Forelimb muscle (tissue), 1 donor: ENCODE measurements at places on chromosomes 1 and 21.

GRCh38 chr1:8718850-8719361 lies 98.5 kb downstream of the RERE start:
- no peak for DNase-seq

DNA sequence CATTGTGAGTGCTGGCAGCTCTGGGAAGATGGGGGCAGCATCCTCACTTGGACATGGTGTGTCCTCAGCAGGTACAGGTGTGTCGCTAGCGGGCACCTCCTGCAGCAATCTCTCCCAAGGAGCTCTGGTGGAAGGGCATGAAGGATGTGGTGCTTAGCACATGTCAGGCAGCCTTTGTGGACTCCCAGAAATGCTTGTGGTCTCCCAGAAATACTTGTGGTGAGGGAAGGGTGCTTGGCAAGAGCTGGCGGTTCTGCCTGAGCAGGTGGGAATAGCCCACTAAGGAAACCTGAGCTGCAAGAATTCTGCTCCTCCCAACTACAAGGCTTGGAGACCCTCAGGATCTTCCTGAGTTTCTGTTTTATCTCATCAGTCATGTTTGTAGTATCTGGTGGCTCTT lies 371.6 kb downstream of the PRDM2 start:
- no peak for DNase-seq

GRCh38 chr1:193190096-193190744 lies 3.8 kb upstream of the B3GALT2 start:
- DNase-seq: no peak

- no peak for DNase-seq
These were observed 7.9 kb downstream of the ATP5IF1 start for GRCh38 chr1:28243685-28244311.

- DNase-seq: no peak
These were observed 20.0 kb upstream of the DISP1 start for GRCh38 chr1:222794656-222795474.

GRCh38 chr1:232463225-232463624 lies 166.7 kb downstream of the SIPA1L2 start:
- no peak for DNase-seq

GRCh38 chr1:212728606-212729005 lies 29.0 kb upstream of the BATF3 start:
- no peak for DNase-seq

DNA sequence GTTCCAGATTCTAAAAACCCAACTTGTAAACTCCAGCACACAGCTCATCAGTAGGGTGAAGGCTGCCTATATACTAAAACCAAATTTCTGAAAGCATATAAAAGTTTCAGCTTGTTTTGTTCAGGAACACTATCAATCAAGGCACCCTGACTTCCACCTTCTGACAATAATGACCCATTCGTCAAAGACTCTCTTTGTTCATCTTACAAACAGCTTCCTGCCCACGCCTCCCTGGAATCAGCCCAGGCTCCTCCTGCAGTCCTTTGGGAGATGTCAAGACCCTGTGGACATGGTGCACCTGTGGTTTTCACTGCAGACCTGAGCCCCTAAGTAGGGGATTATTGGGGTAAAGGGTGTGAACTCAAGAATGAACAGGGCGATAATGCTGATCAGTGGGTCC lies 178.9 kb upstream of the CAMK1G start:
- DNase-seq: no peak

DNA sequence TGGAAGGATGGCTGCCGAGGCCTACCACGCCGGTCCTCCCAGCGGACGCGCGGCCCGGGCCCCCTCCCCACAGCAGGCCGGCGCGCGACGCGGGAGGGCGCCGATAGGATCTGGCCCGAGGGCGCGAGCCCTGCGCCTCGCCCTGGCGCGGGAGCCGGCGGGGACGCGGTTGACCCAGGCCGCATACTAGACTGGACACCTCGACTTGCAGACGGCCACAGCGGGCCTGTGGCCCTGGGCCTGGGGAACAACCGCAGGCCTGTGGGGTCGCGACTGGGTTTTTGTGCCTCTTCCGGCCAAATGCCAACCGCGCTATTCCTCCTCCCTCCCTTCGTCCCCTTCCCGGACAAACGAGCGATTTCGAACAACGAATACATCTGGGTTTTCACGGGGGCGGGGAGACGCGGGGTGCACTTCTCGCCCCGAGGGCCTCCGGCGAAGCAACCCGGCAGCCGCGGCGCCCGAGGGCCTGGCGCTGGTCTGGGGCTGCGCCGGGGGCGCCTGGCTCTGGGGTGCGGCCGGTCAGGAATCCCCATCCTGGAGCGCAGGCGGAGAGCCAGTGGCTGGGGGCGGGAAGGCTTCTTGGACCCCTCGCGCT lies 2.4 kb downstream of the NHLH2 start:
- DNase-seq: no peak

DNA sequence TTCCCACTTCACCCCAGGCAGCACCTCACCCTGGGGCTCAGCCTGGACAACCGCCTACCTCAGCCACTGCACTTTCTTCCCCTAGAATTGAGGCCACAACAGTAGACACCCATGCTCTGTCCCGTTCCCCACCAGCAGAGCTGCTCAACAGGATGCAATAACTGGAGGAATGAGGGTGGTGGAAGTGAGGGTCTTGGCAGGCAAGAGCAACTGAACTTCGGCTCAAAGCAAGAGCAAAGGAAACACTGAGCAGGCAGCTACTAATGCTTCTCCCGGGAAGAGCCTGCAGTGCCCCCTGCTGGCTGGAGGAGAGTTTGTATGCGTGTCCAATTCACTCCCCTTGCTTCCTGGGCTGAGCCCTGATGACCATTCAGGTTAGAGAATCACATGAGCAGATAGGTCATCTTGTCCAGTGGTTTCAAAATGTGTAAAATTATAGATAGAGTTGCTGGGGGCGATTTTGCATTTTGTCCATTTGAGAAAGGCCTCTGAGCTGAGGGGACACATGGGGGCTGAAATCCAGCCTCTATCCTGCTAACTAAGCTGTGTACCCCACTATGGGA lies 13.9 kb downstream of the NT5C1A start:
- no peak for DNase-seq

DNA sequence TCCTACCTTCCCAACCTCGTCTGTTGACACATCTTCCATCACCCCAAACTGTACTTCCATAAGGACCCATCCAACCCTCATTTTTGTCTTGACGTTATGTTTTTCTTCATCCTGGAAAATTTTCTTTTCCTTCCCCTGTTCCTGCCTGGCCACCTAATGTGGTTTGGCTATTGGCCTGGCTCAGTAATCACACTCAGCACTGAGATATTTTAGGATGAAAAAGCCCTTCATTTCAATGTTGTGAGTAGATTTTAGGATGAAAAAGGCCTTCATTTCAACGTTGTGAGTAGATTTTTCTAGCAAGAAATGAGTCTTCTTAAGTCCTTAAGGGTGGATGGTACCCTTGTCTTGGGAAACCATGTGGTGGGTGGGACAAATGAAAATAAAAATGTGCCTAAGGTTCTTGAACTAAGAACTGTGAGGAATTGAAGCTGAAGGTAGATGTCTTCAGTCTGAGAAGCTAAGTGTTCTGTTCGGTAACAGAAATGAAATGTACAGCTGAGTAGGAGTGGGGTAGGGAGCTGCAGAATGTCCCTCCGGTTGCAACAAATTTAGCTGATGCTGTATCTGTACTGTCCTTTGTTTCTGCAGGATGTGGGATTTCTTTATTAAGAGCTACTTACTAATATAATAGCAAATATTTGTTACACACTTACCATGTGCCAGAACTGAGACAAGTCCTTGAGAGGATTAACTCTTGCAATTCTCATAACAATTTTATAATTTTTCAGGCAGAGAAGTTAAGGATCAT lies 36.1 kb downstream of the DNTTIP2 start:
- no peak for DNase-seq

DNA sequence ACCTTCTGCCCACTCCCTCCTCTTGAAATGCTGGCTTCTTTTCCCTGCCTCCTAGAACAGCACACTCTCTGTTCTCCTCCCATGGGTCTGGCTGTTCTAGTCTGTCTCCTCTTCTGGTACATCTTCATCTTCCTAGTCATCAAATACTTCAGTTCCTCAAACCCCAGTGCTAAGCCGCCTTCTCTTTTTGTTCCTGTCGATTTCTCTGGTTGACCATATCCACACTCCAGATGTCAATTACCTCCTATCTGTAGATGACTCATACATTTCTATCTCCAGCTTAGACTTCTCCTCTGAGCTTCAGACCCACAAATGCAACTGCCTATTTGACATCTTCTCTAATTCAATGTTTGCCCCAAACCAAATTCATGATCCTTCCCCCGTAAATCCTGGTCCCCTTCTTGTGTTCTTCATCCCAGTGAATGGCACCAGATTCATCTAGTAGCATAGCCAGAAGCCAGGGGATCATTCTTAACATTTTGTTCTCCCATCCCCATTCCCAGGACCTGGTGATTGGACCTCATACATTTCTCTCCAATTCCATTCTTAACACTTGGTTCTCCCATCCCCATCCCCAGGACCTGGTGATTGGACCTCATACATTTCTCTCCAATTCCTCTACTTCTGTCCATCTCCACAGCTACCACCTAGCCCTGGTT lies 35.9 kb downstream of the USP24 start:
- DNase-seq: no peak

GRCh38 chr1:45814776-45815175 lies 11.4 kb downstream of the MAST2 start:
- DNase-seq: no peak

DNA sequence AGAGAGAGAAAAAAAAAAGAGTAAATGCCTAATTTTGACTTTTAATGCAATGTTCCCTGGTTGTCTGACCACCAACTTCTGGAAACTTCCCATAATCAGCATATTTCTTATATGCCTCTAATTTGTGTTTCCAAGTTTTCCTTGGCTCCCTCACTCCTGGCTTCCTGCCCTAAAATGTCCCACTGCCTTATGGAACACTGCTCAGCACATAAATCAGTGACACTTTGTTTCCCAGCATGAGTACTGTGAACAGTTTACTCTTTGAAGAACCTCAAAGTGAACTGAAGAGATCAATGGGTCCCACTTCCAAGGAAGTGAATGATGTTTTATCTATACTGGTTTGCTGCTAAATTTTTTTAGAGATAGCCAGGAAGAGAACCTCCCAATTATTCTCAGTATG lies 271.3 kb upstream of the PRMT6 start:
- no peak for DNase-seq

- no peak for DNase-seq
These were observed 191.6 kb downstream of the HUNK start for GRCh38 chr21:32064281-32064910.

GRCh38 chr21:32494934-32495709 lies 82.6 kb downstream of the EVA1C start:
- DNase-seq: no peak

GRCh38 chr1:229759037-229759435 lies 133.0 kb downstream of the URB2 start:
- no peak for DNase-seq

DNA sequence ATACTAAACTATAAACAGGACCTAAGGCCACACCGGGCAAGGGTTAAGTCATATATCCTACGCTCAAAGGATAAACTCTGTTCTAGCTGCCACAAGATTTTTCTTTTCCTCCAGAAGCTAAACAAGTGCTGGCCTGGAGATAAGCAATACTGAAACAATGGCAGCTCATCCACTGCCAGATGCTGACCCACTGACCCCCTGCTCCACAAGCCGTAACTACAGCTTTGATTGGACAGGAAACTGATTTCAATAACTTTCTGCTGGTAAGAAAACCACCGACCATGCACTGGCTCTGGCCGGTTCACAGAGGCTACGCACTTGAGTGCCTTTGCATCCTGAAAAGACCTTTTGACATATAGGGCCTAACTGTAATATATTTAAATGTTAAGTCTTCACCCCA lies 51.3 kb upstream of the PLA2G2C start:
- no peak for DNase-seq

DNA sequence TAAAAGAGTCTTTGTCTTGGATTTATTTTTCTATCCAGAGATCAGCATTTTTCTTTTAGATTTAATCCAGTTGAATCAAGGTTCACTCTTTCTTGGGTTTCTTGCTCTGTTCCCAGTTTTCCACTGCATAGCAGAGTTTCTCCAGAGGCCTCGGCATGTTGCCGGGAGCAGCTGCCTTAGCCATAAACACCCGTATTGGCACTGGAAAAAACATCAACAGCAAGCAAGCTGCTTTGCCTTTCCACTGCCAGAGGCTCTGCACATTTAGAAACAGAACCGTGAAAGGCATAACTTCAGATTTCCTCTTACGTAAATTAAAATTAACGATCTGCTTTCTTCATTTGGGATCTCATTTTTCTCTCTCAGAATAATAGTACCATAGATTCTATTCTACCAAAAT lies 181.8 kb upstream of the L1TD1 start:
- peak; percentile 70 for DNase-seq

DNA sequence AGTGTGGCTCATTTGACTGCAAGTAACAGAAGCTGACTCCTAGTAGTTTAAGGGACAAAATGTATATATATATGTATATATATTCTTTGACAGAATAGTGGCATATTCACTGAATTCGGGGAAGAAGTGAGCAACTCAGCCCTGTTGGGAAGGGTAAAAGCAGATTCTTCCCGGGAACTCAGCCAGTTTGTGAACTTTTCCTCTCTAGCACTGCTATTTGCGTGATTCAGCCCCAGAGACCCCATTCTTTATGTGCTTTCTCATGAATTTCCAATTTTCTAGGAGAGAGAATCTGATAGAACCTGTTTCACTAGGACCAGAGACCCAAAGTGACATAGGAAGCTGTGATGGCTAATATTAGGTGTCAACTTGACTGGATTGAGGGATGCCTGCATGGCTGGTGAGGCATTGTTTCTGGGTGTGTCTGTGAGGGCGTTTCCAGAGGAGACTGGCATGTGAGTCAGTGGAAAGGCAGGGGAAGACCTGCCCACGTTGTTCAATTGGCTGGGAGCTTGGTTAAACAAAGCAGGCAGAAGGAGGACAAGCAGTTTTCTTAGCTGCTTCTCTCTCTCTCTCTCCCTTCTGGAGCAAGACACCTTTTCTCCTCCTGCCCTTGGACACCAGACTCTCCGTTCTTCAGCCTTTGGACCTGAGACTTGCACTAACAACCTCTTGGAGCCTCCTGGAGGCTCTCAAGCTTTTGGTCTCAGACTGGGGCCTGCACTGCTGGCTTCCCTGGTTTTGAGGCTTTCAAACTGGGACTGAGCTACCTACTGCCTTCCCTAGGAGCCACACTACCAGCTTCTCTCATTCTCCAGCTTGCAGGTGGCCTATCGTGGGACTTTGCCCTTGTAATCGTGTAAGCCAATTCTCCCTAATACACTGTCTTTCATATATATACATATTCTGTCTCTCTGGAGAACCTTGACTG lies 93.4 kb upstream of the KCNK1 start:
- DNase-seq: peak; percentile 16

DNA sequence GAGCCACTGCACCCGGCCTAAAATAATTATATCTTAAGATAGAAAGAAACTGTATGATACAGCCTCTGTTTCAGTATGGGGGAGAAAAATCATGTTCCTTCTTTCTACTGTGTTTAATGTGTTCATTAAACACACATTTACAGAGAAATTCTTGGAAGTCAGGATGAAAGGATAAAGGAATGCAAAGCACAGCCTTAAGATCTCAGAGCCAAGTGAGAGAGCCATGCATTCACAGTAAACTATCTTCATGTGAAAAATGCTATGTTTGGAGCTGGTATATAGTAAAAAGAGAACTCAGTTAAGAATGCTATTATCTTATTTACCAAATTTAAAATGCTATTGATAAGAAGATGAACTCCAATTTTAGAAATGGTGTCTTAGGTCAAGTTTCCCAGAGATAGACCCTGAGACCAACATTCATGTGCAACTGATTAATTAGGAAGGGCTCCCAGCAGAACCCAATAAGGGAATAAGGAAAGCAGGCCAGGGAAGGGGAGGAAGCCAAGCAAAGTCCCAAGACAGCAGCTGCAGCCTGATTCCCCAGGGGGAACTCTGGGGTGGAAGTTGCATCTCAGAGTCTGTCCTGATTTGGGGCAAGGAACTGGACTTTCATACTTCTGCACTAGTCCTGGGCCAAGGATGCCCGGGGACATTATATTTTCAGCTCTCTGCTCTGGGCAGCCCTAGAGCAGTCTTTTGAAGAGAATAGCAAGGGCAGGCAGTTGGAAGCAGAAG lies 130.0 kb upstream of the ZNF648 start:
- DNase-seq: no peak
